ENCODE measurements at places on chromosomes 5 and 9. TPM values are rescaled to one million over a fixed set of nuclear protein-coding genes. Genes with fewer than 3 reads are reported as not detected.

DNA sequence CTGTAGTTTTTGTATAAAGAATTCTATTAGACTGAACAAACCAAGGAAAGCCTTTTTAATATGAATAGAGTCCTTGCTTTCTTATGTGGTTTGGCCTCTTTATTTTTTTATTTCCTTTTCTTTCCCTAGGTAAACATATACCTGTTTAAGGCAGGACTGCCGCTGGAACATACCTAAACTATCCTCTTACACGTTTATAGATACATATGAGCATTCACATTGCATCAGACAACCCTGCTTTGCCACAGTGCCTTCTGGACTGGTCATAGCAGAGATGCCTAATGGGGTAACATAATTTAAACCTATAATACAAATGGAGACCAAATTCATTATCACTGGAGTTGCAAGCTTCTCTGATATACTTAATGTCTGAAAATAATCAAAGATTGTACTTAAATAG lies 12.5 kb downstream of the GRAMD2B start:
- H3K27ac ChIP-seq, result no peak overlapping the region
- H3K4me1 ChIP-seq, result peaks cover 4% of the 10 kb centered on the region
- no peak for DNase-seq
- no peaks in the 10 kb centered on the region for H3K27me3 ChIP-seq

GRCh38 chr9:78713614-78714405 lies 416.9 kb downstream of the PSAT1 start:
- no peak overlapping the region for H3K27ac ChIP-seq
- DNase-seq, result no peak
- H3K36me3 ChIP-seq, result no peaks in the 10 kb centered on the region
- no peak overlapping the region for H3K4me3 ChIP-seq
- no peaks in the 10 kb centered on the region for H3K27me3 ChIP-seq

DNA sequence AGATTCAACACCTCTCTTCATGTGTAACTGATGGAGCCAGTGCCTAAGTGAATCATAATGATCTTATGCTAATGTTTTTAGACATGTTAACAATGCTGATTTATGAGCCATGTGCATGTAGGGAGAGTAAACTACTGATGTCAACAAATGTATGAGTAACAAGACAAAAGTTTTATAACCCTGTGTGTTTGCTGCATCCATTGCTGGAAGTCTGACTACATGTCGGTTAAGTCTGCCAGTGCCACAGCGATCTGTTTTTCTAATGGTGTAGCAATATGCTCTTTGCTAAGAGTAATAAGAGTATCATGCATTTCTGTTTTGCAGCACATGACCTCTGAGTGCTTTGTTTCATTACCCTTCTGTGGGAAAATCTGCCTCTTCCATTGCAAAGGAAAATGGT lies 26.4 kb upstream of the TMOD1 start:
- peaks cover 51% of the 10 kb centered on the region for H3K36me3 ChIP-seq
- no peak overlapping the region for H3K27ac ChIP-seq
- no peak overlapping the region for H3K4me3 ChIP-seq
- no peaks in the 10 kb centered on the region for H3K4me1 ChIP-seq

DNA sequence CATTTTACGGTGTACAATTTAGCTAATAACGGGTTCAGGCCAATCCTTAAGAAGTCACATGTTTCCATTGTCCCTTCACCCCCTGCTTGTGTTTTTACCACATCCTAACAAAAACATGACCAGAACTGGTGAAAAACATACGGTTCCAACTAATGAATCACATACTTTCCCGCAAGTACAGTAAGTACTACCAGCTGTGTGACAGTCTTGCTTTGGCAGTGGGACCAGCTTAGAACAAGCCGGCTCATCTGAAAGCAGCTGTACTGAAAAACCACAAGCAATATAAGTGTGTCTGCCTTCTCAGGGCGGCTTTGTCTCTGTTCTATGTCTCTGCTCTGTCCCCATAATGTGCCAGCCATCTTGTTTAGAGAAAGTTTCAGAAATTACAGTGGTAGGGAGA lies 242.5 kb downstream of the BNC2 start:
- no peak overlapping the region for H3K27ac ChIP-seq
- H3K27me3 ChIP-seq, result no peaks in the 10 kb centered on the region
- no peak for DNase-seq
- H3K4me1 ChIP-seq, result no peaks in the 10 kb centered on the region
- H3K36me3 ChIP-seq, result no peaks in the 10 kb centered on the region

DNA sequence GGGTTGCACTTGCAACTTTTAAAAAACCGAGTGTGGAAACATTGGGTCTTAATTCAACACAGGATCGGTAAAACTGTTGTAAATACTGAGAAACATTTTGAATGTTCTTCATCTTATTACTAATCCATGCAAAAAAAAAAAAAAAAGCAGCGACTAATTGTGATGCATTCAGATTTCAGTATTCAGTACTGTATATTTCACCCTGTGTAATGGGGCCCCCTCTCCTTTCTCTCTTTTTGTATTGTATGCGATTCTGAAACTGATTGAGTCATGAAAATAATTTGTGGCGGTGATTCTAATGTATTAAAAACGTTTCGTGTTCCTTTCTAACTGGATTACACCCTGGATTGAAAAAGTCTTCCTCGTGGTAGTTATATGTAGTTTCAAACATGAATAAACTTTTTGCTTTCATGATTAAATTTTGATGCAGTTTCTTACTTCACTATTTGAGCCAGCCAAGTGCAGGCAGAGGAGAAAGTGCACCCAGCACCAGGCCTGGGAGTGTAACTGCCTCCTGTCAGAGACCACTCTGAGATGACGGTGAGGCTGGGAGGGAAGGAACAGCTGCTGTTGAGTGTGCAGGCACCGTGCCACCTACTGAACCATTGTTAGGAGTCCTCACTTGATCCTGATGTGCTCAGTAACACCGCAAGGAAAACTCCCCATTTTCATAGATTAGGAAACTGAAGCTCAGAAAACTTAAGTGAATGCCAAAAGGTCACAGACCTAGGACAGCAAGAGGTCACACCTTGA lies 220.0 kb downstream of the PBX3 start:
- DNase-seq, result no peak
- H3K4me3 ChIP-seq, result no peak overlapping the region
- H3K27me3 ChIP-seq, result no peaks in the 10 kb centered on the region
- peaks cover 17% of the 10 kb centered on the region for H3K36me3 ChIP-seq

- no peak overlapping the region for H3K4me3 ChIP-seq
- no peaks in the 10 kb centered on the region for H3K36me3 ChIP-seq
- no peaks in the 10 kb centered on the region for H3K27me3 ChIP-seq
Measured at GRCh38 chr5:58188262-58188651, 271.6 kb downstream of the PLK2 start.

Gene EPB41L4A
- total RNA-seq, result 22.1 TPM

DNA sequence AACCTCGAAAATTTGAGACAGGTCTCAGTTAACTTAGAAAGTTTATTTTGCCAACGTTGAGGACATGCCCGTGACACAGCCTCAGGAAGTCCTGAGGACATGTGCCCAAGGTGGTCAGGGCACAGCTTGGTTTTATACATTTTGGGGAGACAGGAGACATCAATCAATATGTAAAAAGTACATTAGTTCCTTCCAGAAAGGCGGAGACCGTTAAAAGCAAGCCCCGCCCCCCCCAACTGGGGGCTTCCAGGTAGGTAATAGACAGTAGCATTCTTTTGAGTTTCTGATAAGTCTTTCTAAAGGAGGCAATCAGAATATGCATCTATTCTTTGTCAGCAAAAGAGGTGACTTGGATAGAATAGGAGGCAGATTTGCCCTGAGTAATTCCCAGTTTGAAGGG lies 599 bp upstream of the MOCS2 start:
- H3K27me3 ChIP-seq, result no peaks in the 10 kb centered on the region
- no peak for DNase-seq
- peak overlapping the region; percentile 95 for H3K4me3 ChIP-seq

Gene PCDHGB4
- 0.31 TPM for total RNA-seq

- H3K4me1 ChIP-seq, result no peaks in the 10 kb centered on the region
- no peak overlapping the region for H3K4me3 ChIP-seq
- H3K27ac ChIP-seq, result no peak overlapping the region
- H3K36me3 ChIP-seq, result no peaks in the 10 kb centered on the region
Measured at GRCh38 chr5:113495422-113495841, 7.2 kb upstream of the MCC start.

GRCh38 chr5:4159681-4160080 lies 564.0 kb downstream of the IRX1 start:
- H3K4me1 ChIP-seq, result no peaks in the 10 kb centered on the region
- H3K36me3 ChIP-seq, result no peaks in the 10 kb centered on the region
- no peak overlapping the region for H3K27ac ChIP-seq
- H3K27me3 ChIP-seq, result no peaks in the 10 kb centered on the region

Gene TAF11L14
- total RNA-seq, result not detected

DNA sequence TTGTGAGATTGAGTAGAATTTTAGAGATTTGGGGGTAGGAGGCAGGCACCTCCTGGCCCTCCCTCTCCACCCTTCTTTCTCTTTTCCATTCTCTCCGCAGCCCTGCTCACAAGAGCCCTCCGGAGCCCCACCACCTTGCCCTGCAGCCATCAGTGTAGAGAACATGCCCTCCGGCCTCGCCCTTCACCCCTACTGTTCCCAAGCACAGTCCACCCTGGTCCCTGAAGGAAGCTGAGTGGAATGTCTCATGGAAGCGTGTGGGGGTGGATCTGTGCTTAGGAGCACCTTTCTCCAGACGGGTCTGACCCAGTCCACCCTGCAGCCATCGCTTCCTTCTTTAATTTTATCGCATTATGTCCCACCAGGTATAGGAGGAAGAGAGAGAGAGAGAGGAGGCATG lies 267.1 kb downstream of the NSG2 start:
- no peak overlapping the region for H3K27ac ChIP-seq
- H3K27me3 ChIP-seq, result peaks cover 4% of the 10 kb centered on the region
- H3K36me3 ChIP-seq, result no peaks in the 10 kb centered on the region
- H3K4me3 ChIP-seq, result no peak overlapping the region

GRCh38 chr5:119945691-119946090 lies 316.3 kb downstream of the FAM170A start:
- H3K27me3 ChIP-seq, result no peaks in the 10 kb centered on the region
- H3K27ac ChIP-seq, result no peak overlapping the region
- DNase-seq, result no peak

DNA sequence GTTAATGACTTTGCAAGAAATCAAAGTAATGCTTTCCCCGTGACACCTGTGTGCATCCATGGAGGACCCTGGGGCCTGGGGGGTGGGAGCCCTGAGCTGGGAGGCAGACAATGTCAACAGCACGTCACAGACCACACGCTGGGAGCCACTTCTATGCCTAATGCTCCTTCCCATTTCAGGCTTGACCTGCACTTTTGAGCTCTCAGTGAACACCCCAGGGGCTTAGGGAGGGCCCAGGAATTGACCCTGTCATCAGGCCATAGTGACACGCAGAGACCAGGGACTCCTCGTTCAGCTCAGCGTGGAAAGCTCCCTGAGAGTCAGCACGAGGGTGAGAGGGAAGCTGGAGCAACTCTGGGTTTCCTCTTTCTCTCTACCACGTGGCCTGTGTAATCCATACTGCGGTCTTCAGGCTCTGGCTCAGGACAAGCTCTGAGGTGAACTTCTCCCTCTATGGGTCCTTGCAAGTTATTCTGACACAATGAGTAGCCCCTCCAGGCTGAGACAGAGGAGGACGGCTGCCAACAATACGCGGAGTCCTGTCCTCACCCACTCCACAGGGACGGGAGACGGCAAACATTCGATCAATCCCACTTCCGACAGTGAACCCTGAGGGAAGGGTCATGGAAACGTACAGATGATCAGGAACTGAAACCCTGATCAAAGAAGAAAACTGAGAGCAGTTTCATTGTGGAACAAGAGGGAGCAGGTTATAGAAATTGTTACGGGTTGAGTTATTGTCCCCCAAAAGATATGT lies 130.8 kb upstream of the IRX4 start:
- H3K27me3 ChIP-seq, result no peaks in the 10 kb centered on the region
- H3K36me3 ChIP-seq, result no peaks in the 10 kb centered on the region

- DNase-seq, result no peak
- no peak overlapping the region for H3K27ac ChIP-seq
- peaks cover 54% of the 10 kb centered on the region for H3K4me1 ChIP-seq
- peak overlapping the region; percentile 39 for H3K4me3 ChIP-seq
- peaks cover 66% of the 10 kb centered on the region for H3K27me3 ChIP-seq
Measured at GRCh38 chr5:98771382-98772109, 1.9 kb upstream of the RGMB start.

- H3K27me3 ChIP-seq, result no peaks in the 10 kb centered on the region
- H3K4me1 ChIP-seq, result no peaks in the 10 kb centered on the region
- DNase-seq, result no peak
- no peaks in the 10 kb centered on the region for H3K36me3 ChIP-seq
- H3K4me3 ChIP-seq, result no peak overlapping the region
Measured at GRCh38 chr5:148145916-148146315, 22.4 kb upstream of the SPINK14 start.

Gene RHOBTB3
- total RNA-seq, result 55.1 TPM

DNA sequence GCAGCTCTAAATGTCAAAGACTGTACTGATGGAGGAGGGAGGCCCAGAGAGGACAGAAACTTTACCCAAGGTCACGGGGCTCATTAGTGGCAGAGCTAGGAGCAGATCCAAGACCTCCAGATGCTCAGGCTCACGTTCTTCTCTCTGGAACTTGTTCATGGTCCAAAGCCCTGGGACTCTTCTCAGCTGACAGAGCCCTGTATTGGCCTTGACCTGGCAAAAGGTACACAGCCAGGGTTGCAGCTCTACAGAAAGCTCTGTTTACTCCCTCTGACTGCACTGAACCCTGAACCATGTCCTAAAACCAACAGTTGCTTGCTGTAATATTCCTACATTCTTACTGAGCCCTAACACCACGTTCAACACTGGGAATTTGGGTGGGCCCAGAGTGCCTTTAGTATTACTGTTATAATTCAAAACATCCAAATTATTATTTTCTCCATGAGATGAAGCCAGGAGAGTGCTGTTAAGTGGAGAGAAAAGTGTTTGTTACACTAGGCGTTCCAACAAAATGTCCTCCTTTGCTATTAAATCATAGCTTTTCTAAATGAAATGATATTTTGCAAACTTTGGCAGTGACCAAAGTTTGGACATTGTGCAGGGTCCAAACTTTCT lies 602.4 kb upstream of the CLINT1 start:
- DNase-seq, result no peak

Gene RXRA
- 42.2 TPM for total RNA-seq

DNA sequence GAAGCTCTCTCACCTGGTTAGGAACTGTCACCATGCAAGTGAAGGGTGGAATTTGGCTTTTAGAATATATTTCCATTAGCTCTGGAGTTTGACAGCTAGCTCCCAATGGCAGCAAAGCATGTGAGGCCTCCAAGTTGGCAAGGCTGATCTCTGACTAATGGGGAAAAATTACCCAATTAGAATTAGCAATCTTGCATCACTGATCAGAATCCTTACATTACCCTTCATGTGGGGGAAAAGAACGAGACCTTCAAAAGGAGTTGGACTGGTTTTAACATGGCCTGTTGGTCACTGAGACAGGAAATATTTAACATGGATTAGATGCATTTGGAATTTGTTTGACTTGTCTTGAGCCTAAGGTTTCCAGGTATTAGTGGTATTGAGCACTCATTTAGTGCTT lies 192.3 kb upstream of the GDNF start:
- no peaks in the 10 kb centered on the region for H3K36me3 ChIP-seq
- H3K4me1 ChIP-seq, result no peaks in the 10 kb centered on the region
- H3K27me3 ChIP-seq, result no peaks in the 10 kb centered on the region
- no peak overlapping the region for H3K4me3 ChIP-seq
- H3K27ac ChIP-seq, result no peak overlapping the region

Gene CCNO
- total RNA-seq, result not detected

- no peaks in the 10 kb centered on the region for H3K36me3 ChIP-seq
- no peaks in the 10 kb centered on the region for H3K4me1 ChIP-seq
- no peak overlapping the region for H3K27ac ChIP-seq
- H3K4me3 ChIP-seq, result no peak overlapping the region
- no peak for DNase-seq
Measured at GRCh38 chr5:35484241-35484640, 133.4 kb upstream of the SPEF2 start.

Data from natural killer cell (primary cell).